ENCODE measurements at places on chromosomes 7 and 10.

GRCh38 chr10:90136731-90137316 lies 435.4 kb downstream of the KIF20B start:
- no peak for DNase-seq

GRCh38 chr10:21463436-21463835 lies 62.0 kb downstream of the SKIDA1 start:
- no peak for DNase-seq

DNA sequence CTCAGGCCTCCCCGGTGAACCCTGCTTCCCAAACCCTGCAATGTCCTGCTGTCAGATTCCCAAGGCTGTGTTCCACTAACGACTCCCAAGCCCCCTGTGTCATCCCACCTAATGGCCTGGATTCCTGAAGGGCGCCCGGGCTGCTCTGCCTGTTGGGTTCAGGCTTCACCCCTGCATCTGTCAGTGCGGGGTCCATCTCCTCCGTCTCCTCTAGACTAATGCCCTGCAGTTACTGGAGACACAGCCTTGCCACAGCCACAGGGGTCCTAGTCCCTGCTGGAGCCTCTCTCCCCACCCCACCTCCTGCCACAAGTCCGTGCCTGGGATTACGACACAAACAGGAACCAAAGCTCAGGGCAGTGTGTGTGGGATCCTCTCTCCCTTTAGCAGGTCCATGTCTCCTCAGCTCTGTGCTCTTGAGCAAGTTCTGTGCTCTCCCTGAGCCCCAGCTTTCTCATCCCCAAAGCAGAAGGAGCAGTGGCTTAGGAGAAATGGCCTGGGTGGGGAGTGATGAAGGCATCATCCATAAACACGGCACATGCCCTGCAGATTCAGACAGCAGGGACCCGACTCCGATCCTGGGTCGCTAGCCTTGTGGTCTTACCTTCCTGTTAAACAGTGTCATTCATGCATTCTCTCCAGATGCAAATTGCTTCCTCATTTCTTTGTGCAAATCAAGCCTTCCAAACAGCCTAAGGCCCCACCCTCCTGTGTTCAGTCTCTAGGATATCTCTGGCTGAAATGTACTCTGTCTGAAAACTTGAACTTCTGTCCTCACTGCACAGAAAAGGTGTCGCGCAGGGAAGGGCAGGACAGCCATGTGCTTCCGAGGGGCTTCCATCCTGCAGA lies 8.2 kb upstream of the RBP3 start:
- no peak for DNase-seq

DNA sequence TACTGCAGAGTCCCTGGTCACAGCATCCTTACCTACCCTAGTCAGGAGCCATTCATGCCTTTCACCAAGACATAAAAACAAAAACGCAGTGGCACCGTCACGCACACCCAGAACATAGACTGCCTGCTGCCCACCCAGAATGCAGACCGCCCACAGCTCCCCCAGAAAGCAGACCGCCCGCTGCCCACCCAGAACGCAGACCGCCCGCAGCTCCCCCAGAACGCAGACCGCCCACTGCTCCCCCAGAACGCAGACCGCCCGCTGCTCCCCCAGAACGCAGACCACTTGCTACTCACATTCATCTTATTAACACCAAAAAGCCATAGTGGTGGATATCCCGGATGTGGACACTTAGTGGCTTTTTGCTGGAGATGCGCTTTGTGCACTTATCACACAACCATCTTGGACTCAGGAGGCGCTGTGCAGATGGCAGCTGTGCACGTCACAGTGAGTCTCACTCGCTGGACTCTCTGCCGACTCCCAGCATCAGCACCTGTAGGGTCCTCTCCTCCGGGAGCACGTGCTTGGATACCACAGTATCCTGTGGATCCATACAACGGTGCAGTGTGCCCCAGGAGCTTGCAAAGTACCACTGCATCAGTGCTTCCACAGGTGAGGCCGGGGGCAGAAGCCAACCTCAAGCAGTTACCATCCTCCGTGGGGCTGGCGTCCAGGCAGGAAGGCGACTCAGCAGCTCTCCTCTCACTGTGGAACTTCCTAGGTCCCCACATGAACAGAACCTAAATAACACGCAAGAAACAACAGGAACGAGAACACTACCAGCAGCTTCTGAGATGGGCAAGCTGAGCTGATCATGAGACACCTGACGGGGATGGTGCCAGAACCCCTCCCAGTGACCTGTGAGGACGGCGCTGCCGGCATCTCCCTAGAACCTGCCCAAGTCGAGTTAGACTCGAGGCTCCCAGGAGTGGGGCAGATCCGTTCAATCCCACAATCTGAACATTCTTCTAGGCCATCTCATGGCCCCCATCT lies 161.0 kb downstream of the DIP2C start:
- DNase-seq = no peak

DNA sequence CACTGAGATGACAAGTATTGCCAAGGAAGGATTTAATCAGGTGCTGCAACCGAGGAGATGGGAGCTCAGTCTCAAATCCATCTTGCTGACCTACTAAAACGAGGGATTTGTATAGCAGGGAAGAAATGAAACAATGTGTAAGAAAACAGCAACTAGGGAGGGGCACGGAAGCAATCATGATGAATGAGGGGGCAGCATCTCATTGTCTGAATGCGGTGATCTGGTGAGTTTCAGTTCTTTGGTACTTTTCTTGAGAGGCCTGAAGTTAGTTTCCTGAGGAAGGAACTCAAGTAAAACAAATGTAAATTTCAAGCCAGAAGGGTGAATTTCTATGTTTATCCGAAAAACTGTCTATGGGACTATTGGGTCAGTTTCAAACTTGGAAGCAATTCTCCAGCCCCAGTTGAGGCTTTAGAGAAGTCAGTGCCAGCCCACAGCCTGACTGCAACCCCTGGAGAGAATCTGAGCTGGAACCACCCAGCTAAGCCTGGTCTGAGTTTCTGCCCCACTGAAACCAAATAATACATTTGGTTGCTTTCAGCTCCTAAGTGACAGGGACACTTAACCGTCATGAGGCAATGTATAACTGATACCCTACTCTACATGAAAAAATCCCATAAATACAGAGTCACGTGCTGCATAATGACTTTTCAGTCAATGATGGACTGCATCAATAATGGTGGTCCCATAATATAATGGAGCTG lies 45.8 kb upstream of the TNS3 start:
- DNase-seq = no peak

GRCh38 chr7:24978843-24979469 lies 1.0 kb downstream of the OSBPL3 start:
- no peak for DNase-seq

DNA sequence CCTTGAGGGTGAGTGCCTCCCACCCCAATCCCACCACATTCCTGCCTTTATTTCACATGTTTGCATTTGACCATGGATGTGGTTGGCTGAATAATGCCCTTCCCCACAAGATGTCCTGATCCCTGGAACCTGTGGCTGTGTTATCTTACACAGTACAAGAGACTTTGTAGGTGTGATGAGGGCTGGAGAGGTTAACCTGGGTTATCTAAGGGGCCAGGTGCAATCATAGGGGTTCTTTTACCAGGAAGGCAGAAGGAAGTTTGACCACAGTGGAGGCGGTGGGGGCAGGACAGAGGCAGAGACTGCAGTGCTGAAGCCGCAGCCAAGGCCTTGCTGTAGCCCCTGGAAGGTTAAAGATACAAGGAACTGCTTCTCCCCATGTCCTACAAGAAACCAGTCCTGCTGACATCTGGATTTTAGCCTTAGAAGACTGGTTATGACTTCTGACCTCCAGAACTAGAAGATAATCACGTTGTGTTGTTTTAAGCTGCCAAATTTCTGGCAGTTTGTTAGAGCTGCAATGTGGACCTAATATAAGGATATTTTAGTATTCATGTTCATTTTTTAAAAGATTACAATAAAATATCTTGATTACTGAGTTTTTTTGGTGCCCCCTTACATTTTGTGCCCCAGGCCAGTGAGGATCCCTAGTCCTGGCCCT lies 136.6 kb downstream of the ARHGAP22 start:
- DNase-seq = no peak

GRCh38 chr7:136074843-136075242 lies 97.7 kb upstream of the MTPN start:
- DNase-seq = no peak

DNA sequence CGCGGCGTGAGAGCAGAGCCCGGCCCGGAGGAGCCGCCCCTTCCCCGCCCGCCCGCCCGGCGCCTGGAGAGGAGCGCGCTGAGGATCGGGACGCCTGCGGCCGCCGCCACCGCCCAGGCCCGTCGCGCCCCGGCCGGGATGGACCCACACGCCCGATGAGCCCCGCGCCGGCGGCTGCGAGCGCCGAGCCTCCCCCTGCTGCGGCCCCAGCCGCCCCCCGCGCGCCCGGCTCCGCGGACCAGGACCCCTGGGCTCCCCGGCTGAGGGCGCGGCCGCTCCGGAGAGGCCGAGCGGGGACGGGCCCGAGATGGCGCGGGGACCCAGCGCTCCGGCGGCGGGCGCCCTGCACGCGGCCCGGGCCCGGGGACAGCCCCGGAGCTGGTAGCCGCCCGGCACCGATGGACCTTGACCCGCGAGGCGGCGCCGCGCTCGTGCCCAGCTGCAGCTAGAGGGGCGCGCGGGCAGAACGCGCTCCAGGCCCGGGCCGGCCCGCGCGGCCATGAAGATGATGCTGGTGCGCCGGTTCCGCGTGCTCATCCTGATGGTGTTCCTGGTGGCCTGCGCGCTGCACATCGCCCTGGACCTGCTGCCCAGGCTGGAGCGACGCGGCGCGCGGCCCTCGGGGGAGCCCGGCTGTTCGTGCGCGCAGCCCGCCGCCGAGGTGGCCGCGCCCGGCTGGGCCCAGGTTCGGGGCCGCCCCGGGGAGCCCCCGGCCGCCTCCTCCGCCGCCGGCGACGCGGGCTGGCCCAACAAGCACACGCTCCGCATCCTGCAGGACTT lies 520 bp downstream of the FAM20C start:
- DNase-seq = no peak

- DNase-seq = no peak
Observed at GRCh38 chr10:90179696-90180407, 478.5 kb downstream of the KIF20B start.

DNA sequence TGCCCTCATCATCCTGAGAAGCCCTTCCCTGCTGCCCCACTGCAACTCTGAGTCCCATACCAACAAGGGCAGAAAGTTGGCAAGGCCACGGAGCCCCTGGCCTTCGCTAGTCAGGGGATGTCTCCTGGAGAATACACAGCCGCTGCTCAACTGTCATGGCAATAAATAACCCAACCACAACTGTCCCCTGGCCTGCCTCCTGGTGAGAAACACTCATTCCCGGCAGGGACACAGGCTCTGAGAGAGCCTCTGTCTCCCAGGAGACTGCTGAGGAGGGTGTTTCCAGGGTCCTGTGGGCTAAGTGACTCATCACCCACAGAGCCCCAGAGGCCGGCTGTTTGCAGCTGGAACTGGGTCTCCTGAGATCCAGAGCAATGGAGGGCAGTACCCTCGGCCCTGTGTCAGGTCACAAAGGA lies 354.1 kb downstream of the TNS3 start:
- peak; percentile 83 for DNase-seq

GRCh38 chr10:84205049-84205852 lies 10.9 kb downstream of the CDHR1 start:
- DNase-seq = peak; percentile 78

DNA sequence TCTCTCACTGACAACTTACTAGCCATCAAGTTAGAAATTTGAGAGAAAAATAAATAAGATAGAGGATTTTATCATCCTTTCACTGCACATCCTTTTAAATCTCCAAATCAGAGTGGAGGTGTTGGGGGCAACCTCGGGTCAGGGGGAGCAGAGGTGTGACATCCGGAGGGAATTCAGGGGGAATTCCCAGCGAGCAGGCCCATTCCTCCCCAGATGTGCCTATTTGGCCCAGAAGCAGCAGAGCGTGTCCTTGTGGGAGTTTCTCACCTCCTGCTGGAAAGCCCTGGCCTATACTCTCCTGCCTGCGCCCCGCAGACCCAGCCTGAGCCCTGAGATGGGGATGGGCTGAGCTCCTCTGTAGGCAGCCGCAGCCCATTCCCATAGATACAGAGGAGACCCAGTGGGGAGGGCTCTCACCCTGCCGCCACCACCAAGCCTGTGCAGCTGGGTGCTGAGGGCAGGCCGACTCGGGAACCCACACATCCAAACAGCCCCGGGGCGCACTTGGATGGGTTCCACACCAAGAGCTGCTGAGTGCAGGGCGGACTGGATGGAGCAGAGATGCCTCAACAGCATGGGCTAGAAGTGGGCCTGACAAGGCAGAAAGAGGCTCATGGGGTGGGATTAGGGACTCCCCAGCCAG lies 124.5 kb downstream of the CXCL12 start:
- no peak for DNase-seq

DNA sequence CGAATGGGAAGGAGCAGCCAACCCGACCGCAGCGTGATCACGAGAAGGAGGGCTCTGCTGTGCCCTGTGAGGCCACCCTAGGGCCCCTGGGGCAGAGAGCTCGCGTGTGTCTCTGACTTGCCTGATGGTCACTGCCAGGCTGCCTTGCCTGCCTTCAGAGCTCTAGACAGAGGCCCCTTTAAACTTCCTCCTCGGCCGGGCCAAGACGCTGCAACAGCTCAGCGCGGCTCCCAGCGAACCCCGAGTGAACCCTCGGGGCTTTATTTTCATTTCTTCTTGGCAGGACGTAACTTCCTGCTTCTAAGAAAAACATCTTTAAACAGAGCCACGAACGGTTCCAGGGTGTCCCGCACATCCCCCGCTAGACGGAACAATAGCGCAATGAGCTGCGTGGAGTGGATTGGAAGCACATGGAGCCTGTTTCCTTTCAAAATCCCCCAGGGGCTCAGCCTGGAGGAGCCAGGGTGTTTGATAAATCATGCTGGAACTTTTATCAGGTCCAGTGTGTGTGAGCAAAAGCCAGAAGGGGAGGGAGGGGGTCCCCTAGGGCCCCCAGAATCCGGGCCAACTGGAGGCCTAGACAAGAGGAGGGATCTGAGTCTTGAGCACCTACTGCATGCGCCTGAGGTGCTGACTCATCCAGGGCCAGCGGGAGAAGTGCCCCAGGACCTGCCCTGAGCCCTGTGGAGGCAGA lies 134.1 kb upstream of the GDF10 start:
- DNase-seq = peak; percentile 54

GRCh38 chr10:75265856-75266255 lies 30.1 kb upstream of the COMTD1 start:
- no peak for DNase-seq
